ENCODE measurements at places on chromosomes 3 and 15. TPM values are rescaled to one million over a fixed set of nuclear protein-coding genes. Genes with fewer than 3 reads are reported as not detected.

DNA sequence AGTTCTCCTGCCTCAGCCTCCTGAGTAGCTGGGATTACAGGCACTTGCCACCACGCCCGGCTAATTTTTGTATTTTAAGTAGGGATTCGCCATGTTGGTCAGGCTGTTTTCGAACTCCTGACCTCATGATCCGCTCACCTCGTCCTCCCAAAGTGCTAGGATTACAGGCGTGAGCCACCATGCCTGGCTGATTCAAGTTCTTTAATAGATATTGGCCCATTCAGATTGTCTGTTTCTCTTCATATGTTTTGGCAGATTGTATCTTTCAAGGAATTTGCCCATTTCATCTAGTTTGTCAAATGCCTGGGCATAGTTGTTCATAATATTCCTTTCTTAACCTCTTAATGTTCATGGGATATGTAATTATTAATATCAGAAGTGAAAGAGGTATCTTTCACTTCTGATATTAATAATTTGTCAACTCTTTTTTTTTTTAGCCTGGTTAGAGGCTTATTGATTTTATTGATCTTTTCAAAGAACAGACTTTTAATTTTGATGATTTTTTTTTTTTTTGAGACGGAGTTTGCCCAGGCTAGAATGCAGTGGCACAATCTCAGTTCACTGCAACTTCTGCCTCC lies 40.2 kb upstream of the ZFAND6 start:
- DNase-seq: no peak

- DNase-seq: no peak
These were observed 56.7 kb downstream of the MYO1E start for GRCh38 chr15:59315914-59316451.

DNA sequence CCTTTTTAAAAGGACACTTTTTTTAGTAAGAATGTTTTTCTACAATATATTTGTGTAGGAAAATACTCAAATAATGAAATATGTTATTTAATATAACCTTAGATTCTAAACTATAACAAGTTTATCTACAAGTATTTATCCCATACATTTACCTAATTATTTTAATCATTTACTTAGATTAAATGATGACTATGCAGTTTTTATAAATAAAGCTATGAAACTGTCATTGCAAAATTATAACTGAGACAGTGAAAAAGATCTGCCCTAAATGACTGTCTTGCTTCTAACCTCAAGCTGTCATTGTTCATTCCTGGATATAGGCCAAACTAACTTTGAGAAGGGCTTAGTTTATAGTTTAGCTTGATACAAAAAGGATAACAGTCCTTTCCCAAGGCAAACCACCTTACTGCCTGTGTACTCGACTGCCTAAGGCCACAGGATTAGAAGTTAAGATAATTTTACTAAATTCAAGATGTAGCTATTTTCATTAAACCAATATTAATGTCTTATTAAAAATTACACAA lies 84.1 kb downstream of the GLDN start:
- DNase-seq: no peak

DNA sequence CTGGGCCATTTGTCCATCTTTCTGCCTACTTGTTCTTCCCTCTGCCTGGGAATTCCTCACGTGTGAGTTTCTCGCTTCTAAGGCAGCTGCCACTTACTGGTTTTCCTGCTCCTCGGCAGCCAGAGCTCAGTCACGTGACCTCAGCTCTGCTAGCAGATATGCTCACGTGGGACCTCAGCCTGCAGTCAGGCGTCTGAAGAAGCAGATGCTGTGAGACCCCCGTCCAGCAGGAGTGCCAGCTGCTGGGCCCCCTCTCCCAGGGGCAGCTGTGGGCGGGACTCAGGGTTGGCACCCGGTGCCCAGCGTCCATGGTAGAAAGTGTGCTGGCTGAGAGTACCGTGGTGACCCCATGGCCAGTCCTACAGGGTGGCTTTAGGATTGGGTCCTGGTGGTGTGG lies 161.3 kb upstream of the TLE3 start:
- no peak for DNase-seq

DNA sequence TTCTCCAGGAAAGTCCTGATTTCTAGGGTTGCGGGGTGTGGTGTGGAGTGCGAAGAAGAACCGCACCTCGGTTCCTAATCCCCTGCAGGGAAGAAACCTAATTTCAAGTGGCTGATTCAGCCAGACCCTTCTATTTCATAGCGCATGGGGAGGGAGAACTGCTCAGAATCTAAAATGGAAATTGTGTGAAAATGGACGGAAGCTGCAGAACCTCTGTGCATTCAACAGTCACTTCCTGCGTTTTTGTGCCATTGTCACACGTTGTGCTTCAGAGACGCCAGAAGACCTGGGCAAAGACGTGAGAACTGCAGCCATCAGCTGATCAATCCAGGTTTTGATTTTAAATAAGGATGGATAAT lies 1.2 kb downstream of the SIDT1 start:
- no peak for DNase-seq

DNA sequence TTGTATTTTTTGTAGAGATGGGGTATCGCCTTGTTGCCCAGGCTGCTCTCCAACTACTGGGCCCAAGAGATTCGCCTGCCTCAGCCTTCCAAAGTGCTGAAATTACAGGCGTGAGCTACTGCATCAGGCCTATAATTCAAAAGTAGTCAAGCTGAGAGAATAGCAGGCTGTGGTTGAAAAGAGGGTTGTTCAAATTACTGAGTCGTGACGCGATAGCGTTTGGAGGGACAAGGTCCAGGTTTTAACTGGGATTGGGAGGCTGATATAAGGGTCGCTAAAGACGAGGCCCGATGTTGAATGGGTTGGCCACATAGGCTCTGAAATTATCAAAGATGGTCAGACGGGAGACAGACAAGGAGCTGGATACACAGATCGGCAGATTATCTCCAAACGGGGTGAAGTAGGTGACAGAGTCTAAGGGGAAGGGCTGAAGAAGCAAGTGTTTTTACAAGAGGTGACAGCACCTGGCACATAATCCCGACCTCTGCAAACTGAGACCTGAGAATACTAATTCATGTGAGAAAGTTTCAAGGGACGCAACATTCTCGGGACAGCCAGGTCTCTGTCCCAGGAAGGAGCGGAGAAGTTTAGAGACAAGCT lies 759 bp upstream of the ARID3B start:
- no peak for DNase-seq

DNA sequence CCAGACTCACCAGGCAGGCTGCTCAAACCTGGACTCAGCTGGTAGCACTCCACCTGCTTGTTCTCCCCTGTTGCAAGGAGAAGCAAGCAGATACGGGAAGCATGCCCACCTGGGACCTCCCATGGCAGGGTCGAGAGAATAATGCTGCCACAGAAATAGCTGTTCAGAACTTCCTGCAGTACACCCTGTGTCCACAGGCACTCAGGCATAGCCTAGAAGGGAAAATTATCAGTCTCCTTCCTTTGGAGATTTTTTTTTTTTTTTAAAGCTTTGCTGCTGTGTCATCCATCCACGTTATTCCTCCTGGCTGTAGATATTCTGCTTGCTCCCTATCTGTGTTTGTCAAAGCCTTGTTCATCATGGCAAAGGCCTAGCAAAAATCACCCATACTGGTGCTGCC lies 32.7 kb upstream of the RPS17 start:
- DNase-seq: no peak

DNA sequence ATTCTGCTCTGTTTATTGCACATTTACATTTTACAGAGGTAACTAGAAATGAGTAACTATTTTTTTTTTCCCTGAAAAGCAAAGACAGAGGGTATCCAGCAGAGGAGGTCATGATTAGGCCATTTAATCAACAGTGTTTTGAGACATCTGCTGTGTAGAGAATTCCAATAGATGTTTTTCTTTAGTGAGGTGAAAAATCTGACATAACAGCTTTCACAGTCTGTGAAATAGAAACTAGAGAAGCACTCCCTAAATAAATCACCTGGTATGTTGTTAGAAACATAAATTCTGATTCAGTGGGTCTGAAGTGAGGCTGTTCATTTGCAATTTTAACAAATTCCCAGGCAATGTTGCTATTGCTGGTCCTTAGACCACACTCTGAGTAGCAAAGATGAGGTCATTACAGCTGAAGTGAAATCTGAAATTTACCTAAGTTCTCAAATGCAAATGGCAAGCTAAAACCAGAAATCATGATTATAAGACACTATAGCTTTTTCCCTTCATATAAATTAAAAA lies 329.2 kb upstream of the LRRC3B start:
- DNase-seq: no peak

DNA sequence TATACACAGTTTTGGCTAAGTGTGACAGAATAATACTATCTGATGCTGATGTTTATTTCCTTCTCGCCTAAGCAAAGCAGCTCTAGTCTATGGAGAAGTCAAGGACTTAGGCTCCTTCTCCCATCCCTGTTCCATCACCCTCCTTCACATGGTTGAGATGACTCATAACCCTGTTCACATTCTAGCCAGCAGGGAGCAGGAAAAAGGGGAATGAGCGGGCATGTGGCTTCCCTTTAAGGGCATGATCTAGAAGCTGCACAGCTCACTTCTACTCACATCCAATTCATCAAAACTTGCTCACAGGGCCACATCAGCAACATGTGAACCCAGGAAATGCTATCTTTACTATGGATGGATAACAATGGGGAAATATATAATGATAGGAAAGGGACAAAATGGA lies 40.9 kb downstream of the CBLB start:
- DNase-seq: no peak

DNA sequence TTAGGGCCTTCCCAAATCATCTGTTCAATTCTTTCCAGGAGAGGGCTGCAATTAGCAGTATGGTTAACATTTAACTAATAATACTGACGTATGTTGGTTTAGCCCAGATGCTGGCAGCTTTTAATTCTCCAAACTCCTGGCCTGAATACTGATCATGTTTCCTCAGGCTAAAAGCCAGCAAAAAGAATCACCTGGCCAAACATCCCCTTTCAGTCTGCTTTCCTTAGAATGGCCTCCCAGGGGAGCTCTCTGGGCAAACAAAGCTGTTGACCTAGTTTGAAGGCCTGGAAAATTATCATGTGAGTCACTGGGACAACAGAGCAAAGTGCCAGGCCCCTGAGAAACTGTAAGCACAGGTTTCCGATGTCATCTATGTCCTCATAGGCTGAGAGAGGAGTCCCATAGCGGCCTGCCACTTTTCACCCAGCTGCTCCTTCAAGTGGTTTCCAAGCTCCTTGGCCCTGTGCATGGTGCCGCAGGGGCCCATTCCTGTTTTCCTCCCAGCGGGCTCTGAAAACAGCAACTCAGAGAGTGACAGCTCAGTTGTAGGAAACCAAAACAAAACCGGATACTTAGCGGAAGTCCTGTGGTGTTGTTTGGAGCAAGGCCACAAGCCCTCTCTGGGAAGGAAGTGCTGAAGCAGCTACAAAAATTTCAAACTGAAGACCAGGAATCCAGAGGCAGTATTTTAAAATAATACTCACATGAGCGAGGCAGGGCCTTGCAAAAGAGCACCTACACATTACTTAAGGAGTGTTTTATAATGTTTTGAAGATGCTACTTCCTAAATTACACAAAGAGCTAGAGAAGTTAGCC lies 36.5 kb upstream of the RAB11A start:
- peak; percentile 61 for DNase-seq

GRCh38 chr15:96421178-96421601 lies 90.7 kb downstream of the NR2F2 start:
- no peak for DNase-seq

DNA sequence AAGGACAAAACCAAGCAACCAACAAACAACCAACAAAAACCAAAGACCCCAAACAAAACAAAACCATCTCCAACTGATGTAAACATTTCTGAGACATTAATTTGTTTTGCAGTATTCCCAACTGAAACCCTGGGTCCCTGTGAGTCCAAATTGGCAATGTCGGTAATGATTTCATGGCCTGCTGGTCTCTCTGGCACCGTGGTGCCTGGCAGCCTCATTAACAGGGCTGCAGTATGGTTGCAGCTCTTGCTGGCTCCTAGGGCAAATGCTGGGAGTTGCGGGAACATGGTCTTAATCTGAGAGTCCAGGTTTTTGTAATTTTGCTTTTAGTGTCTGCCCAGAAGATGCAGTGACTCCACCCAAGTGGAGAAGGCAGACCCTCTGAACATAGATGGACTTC lies 128.3 kb downstream of the SV2B start:
- DNase-seq: no peak

- no peak for DNase-seq
These were observed 175.0 kb downstream of the CFAP20DC start for GRCh38 chr3:58874795-58875194.

Gene SPATA12
- polyA plus RNA-seq: 0.12 TPM

Gene FAM81A
- 26.9 TPM for polyA plus RNA-seq

Gene ACTC1
- polyA plus RNA-seq: 22.0 TPM

Gene SEMA3B
- 169 TPM for polyA plus RNA-seq

Gene GRK7
- 0.21 TPM for polyA plus RNA-seq

Gene CIB2
- polyA plus RNA-seq: 29.0 TPM

Gene EXD1
- polyA plus RNA-seq: not detected

Gene HDGFL3
- polyA plus RNA-seq: 78.0 TPM

Gene MESP2
- polyA plus RNA-seq: 0.30 TPM

Gene STAC
- polyA plus RNA-seq: 8.7 TPM

Gene CYP1A2
- polyA plus RNA-seq: 0.38 TPM

Gene C3orf85
- polyA plus RNA-seq: 21.3 TPM

Gene BTLA
- polyA plus RNA-seq: 0.40 TPM

Gene SENP8
- polyA plus RNA-seq: 6.1 TPM

Gene DNAH12
- polyA plus RNA-seq: 1.3 TPM

Gene FANCD2OS
- polyA plus RNA-seq: not detected

Gene CPA3
- 0.67 TPM for polyA plus RNA-seq

Measured in renal cortex interstitium (tissue), 15 donors.